ENCODE measurements at places on chromosomes 3 and 15. TPM values are rescaled to one million over a fixed set of nuclear protein-coding genes. Genes with fewer than 3 reads are reported as not detected.

USP50 gene
- total RNA-seq = 0.13 TPM

SLC51A gene
- not detected for total RNA-seq

TF gene
- total RNA-seq = 0.20 TPM

IL17RD gene
- total RNA-seq = 3.4 TPM

TGM5 gene
- 0.26 TPM for total RNA-seq

ST8SIA2 gene
- not detected for total RNA-seq

SPRED1 gene
- total RNA-seq = 50.0 TPM

PLA2G4F gene
- total RNA-seq = not detected

ADPGK gene
- total RNA-seq = 69.8 TPM

C3orf52 gene
- 2.5 TPM for total RNA-seq

SLC12A8 gene
- total RNA-seq = 13.2 TPM

NDN gene
- 66.9 TPM for total RNA-seq

FRMD4B gene
- 0.83 TPM for total RNA-seq

NPHP3 gene
- total RNA-seq = 29.5 TPM
